ENCODE measurements at places on chromosomes 3 and 15.
A peak's percentile ranks its signal among the peaks of the same experiment; 100 is the strongest.

- H3K4me3 ChIP-seq: no peak overlapping the region
- no peaks in the 10 kb centered on the region for H3K36me3 ChIP-seq
- peaks cover 9% of the 10 kb centered on the region for H3K4me1 ChIP-seq
- DNase-seq: no peak
- H3K27ac ChIP-seq: no peak overlapping the region
Measured at GRCh38 chr3:119598410-119599098, 869 bp downstream of the PLA1A start.

GRCh38 chr15:95659656-95660055 is 670.8 kb upstream of the NR2F2 start:
- no peak overlapping the region for H3K4me3 ChIP-seq
- H3K27me3 ChIP-seq: no peaks in the 10 kb centered on the region
- DNase-seq: no peak
- H3K36me3 ChIP-seq: no peaks in the 10 kb centered on the region
- H3K4me1 ChIP-seq: no peaks in the 10 kb centered on the region

DNA sequence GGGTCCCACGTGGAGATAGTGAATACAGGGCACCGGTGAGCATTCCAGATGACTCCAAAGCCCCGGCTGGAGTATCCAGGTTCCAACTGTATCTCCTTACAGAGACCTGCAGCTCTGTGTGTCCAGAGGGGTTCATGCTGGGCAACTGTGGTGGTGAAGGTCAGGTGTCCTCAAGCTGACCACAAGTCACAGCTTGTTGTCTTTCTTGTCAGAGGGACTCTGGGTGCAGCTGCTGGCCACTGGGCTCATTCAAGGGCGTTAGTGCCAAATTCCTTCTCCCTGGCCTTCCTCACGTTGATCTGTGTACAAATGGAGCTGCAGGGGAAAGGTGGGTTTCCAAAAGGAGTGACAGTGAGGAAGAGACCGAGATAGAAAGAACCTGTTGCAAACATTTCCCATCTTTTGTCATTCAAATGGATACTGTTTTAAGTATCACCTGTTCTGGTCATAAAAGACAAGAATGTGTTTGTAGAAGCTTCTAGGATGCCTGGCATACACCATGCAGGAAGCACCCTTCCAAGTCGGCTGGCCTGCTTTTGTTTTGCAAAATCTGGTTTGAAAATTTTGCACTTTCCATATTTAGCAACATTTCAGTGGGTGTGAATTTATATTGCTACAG is 52.5 kb downstream of the CEMIP start:
- DNase-seq: no peak
- no peak overlapping the region for H3K27ac ChIP-seq
- no peaks in the 10 kb centered on the region for H3K27me3 ChIP-seq
- no peak overlapping the region for H3K4me3 ChIP-seq

DNA sequence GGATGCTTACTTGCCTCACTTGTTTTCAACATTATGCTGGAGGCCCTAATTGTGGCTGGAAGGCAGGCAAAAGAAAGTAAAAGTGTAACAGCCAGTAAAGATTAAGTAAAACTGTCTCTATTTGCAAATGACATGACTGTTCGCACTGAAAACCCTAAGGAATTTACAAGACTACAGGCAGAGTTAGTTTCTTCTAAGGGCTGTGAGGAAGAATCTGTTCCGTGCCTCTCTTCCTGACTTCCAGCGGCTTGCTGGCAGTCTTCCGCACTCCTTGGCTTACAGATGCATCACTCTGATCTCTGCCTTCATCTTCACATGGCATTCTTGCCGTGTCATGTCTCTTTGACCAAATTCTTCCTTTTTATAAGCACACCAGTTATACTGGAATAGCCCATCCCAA is 86.1 kb downstream of the DLG1 start:
- no peaks in the 10 kb centered on the region for H3K36me3 ChIP-seq
- H3K27me3 ChIP-seq: no peaks in the 10 kb centered on the region
- H3K27ac ChIP-seq: no peak overlapping the region
- no peaks in the 10 kb centered on the region for H3K4me1 ChIP-seq
- H3K4me3 ChIP-seq: no peak overlapping the region

GRCh38 chr3:190746986-190747385 is 115.5 kb downstream of the GMNC start:
- no peak for DNase-seq
- H3K36me3 ChIP-seq: no peaks in the 10 kb centered on the region
- no peaks in the 10 kb centered on the region for H3K4me1 ChIP-seq
- H3K27me3 ChIP-seq: no peaks in the 10 kb centered on the region
- no peak overlapping the region for H3K4me3 ChIP-seq
- H3K27ac ChIP-seq: no peak overlapping the region

DNA sequence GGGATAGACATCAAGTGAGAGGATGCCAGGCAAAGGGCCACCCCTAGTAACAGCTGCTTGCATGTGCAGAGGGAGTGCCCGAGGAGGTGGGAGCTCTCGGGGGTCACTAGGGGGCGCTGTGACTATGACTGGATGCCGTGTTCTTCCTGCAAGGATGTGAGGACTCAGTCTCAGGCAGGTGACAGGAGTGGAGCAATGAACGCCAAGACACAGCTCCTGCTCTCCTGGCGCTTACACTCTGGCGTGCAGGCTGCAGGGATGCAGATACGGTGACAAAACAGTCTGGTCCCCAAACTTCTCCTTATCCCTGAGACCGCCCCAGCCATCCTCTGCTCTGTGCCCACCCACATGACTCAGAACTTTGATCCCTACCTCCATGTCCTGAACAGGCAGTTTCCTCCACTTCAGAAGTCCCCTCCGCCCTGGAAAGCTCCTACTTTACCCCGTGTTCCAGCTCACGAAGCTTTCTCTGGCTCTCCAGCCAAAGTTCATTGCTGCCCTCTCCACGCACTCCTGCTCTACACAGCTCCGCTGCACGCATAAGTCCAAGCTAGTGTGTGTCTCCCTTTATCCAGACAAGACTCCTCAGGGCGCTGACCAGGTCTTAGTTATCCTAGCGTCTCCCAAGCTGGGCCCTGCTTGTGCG is 14.7 kb downstream of the RHOV start:
- H3K36me3 ChIP-seq: peaks cover 4% of the 10 kb centered on the region
- H3K27ac ChIP-seq: no peak overlapping the region
- H3K4me3 ChIP-seq: peak overlapping the region; percentile 28
- H3K4me1 ChIP-seq: no peaks in the 10 kb centered on the region
- no peaks in the 10 kb centered on the region for H3K27me3 ChIP-seq

DNA sequence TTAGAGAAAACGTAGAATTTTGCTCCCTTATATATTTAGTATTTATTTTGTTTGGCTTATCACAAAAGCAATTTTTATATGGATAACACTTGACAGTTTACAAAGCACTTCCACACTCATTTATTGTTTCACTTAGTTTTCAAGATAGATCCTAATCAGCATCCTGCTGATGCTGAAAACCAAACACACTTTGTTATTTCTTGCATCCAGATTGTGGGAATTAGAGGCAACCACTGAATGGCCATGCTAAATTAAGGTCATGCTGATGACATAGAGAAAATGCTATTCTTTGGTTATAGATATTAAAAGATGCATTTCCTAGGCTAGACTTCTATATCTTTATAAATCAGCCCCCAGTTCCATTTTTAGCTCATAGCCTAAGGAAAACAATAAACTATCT is 474.1 kb upstream of the KCNMB2 start:
- no peak overlapping the region for H3K27ac ChIP-seq
- DNase-seq: no peak

DNA sequence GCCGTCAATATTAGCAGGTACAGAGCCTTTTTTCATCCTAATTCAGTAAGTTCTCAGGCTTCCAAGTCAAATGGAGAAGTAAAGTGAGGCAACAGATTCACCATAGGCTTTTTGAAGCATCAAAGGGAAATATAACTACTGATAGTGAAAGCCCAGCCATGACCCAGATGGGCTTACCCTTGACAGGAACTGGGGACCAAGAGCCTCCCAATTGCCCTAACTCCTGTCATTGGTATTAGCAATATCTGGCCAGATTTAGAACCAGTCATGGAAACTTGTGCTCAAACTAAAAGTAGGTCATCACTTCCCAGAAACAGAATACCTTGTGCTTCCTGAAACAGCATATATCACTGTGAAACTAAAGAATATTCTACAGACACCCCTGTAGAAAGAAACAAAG is 33.0 kb downstream of the NME9 start:
- H3K27ac ChIP-seq: no peak overlapping the region
- H3K27me3 ChIP-seq: no peaks in the 10 kb centered on the region
- no peak for DNase-seq
- no peaks in the 10 kb centered on the region for H3K4me1 ChIP-seq

DNA sequence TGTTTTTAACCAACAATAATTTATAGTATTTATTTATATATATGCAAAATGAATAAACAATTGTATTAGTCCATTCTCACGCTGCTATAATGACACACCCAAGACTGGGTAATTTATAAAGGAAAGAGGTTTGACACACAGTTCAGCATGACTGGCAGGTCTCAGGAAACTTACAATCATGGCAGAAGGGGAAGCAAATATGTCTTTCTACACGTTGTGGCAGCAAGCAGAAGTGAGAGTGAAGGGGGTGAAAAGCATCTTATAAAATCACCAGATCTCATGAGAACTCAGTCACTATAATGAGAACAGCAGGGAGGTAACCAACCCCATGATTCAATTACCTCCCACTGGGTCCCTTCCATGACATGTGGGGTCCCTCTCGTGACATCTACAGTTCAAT is 162.8 kb upstream of the SLITRK3 start:
- H3K4me3 ChIP-seq: no peak overlapping the region
- no peaks in the 10 kb centered on the region for H3K36me3 ChIP-seq

- no peak overlapping the region for H3K4me3 ChIP-seq
- DNase-seq: no peak
- H3K36me3 ChIP-seq: no peaks in the 10 kb centered on the region
- H3K4me1 ChIP-seq: peaks cover 20% of the 10 kb centered on the region
Measured at GRCh38 chr15:63405159-63405558, 23.5 kb upstream of the CA12 start.

- no peak for DNase-seq
- H3K36me3 ChIP-seq: no peaks in the 10 kb centered on the region
- no peak overlapping the region for H3K4me3 ChIP-seq
- H3K27ac ChIP-seq: no peak overlapping the region
- no peaks in the 10 kb centered on the region for H3K4me1 ChIP-seq
Measured at GRCh38 chr3:22982981-22983587, 220.0 kb upstream of the UBE2E2 start.

All from common myeloid progenitor, CD34-positive (primary cell).